Esophagus mucosa (tissue), 1 donor: ENCODE measurements at places on chromosomes 4 and X. TPM values are rescaled to one million over a fixed set of nuclear protein-coding genes. Genes with fewer than 3 reads are reported as not detected.

ATP11C gene
- total RNA-seq: 6.5 TPM

MAGEB17 gene
- not detected for total RNA-seq

PDGFC gene
- 4.4 TPM for total RNA-seq

GRIA2 gene
- total RNA-seq: not detected

UGDH gene
- total RNA-seq: 42.7 TPM

FRMD7 gene
- total RNA-seq: not detected

TRMT2B gene
- total RNA-seq: 13.3 TPM

TMEM35A gene
- 1.1 TPM for total RNA-seq

PAGE2B gene
- total RNA-seq: not detected

FRMPD3 gene
- 0.04 TPM for total RNA-seq

STAP1 gene
- total RNA-seq: 0.24 TPM

REPS2 gene
- 0.88 TPM for total RNA-seq

ANTXR2 gene
- 1.8 TPM for total RNA-seq

DHX15 gene
- 68.1 TPM for total RNA-seq
